ENCODE measurements at places on chromosomes 5 and 9.

DNA sequence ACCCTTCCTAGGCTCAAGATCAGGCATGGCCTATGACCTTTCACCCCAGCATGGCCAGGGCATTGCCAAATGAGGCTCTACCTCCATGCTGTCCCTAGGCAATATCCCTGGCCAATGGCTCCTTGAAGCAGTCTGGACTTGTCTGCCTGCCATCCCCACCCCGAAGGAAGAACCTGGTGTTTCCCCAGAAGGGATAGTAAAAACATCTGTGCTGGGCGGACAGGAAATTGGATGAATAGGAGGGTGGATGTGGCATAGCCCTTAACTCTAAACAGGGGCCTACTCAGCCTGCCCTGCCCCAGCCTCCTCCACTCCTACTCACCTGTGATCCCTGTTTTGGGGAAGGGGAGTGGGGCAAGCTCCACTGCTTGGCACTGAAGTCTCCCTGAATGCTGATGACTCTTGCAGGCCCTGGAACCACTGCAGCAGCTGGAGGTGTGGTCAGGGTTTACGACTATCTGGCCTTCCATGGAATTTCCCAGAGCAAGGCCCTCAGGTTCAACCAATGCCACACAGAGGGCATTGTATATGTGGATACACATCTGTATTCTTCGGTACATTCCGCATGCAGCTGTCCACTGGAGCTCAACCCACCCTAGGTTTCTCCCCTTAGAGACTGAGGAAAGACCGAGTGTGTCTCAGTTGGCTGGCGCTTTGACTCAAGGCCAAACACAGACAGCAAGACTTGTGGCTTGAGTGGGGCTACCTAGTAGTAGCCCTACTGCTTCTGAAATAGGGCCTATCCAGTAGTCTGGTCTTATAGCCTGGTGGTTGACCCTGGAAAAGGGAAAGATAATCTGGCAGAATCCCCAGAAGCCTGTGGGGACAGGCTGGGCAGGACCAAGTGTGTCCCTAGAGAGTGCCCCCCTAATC is 6.4 kb upstream of the P4HA2 start:
- DNase-seq: no peak

GRCh38 chr9:96719921-96720320 is 58.0 kb downstream of the ZNF510 start:
- DNase-seq: no peak

- DNase-seq: no peak
Measured at GRCh38 chr9:5893591-5894236, 3.0 kb downstream of the MLANA start.

DNA sequence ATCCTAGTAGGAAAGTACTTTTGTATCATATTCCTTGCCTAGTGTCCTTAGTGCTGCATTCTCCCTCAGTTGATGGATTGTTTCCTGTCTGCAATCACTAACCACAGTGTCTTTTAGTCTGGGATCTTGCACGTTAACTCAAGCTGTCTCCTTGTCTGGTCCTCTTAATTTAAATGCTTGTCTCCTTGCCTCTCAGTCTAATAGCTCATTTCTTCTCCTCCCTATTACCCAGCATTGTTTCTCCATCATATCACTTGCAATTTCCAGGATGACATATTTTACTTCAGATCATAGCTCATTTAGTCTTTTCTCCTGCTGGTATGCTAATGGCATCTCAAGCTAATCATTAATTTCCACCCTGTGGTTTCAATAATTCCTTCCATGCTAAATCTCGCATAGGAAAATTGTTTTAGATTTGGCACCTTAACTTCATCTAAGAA is 2052.0 kb upstream of the C9orf72 start:
- no peak for DNase-seq

DNA sequence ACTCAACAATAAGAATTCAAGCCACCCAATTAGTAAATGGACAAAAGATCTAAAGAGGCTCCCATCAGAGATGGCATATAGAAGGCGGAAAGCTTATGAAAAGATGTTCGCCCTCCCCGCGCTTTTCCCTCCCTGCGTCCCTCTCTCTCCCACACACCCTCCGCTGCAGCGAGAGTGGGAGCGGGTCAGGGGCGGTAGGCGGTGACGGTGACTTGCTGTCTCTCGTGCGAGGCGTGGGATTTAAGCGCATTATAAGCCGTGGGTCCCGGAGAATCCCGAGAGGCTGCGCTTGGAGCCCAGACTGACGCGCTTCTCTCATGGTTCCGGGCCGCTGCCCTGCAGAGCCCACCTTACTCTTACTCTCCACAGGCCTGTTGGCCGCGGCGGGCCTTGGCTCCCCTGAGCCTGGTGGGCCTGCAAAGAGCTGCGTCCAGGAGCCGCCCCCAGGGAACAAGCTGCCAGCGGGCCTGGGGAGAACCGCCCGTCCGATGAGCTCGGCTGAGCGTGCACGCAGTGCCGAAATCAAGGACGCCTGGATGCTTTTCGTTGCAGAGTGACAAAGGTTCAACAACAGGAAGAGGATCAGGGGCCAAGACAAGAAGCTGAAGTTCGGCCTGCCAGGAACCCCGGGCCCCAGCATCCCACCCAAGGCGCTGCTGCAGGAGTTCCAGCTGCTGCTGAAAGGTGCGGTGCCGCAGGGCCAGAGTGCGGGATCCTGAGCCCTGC is 42.6 kb upstream of the BICD2 start:
- DNase-seq: no peak

GRCh38 chr5:77748160-77748559 is 28.0 kb downstream of the TBCA start:
- DNase-seq: no peak
